ENCODE measurements at places on chromosomes 1 and 21. TPM values are rescaled to one million over a fixed set of nuclear protein-coding genes. Genes with fewer than 3 reads are reported as not detected.
A peak's percentile ranks its signal among the peaks of the same experiment; 100 is the strongest.

GBP2 gene
- total RNA-seq = 0.54 TPM

FCER1G gene
- total RNA-seq = 3.8 TPM

DNA sequence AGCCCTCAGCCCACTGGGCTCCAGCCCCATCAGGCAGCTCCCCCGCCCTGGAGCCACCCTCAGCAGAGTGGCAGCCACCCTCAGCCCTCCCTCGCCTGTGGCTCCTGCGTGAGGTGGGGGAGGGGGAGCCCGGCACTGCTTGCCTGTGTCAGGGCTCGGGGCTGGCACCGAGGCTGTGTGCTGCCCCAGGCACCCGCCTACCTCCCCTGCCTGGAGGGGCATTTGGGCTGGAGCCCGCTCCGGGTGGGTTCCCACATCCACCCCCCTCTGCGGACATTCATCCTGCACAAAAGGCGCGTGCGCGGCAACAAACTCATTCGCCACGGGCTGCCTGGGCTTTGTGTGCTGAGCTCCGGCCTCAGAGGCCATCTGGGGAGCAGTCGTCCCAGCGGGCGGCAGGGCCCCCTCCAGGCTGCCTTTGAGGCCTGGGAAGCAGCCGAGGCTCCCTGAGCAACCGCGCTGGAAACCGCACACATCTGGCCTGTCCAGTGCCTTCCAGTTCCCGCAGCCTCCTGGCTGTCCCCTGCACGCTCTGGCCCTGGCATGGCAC is 12.6 kb upstream of the TNFRSF14 start:
- DNase-seq = no peak

DNA sequence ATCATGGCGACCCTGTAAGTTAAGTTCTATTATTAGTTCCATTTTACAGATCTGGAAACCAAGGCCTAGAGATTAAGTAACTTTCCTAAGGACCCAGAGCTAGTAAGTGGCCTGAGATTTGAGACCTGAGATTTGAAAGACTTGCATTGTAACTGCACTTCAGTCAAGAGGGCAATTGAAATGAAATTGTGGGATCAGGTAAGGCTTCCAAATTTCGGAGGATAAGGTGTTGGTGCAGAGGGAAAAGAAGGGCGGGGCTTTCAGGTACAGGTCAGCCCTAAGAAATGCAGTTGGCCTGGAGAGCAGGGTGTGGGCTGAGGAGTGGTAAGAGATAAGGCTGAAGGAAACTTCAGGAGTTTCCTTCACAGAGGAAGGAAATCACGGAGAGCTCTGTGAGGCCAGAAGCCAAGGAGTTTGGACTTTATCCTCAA is 51.1 kb downstream of the SLC16A1 start:
- DNase-seq = no peak

DNA sequence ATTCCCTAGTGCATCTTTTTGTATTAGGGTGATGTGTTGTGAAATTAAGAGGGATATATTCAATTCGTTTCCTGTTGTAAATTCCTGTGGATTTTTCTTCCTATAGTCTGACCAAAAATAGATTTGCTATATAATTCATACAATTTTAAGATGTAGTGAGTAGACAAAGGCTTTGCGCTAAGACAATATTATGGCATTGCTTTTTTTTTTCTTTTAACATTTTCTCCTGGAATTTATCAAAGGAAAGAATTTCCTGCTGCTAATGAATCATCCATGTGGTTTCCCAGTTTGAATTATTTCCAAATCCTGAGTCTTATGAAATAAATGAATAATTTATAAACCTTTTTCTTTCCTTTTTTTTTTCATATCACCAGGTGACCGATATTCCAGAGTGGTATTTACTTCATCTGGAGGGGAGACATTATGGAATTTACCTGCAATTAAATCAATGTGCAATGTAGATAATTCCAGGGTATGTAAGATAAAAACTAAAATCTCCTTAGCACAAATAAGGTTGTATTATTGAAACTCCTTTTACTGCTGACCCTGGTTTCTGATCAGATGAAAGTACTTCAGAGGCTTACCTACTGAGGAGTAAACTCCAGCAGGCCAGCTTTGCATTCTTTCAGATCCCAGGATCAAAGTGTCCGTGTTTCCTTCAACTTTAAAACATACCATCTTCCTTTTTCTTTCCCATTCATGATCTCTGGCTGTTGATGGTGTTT is 148.4 kb downstream of the TLR5 start:
- no peak for DNase-seq

DNA sequence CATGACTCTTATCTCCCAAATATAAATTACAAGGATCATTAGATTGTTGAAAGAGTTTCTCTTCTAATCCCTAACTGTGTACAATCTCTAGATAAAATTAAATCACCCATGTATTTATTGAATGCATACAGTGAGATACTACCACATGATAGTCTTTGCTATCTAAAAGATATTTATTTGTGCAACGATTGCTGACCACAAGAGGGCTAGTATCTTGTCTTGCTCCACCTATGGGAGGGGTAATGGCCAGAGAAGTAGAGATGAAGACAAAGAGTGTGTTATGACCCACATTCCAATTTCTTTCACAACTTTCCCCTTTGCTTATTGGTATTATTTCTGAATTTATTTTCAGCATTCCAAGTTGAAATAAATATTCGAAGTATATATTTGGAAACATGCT is 13.7 kb downstream of the PYHIN1 start:
- DNase-seq = no peak

DNA sequence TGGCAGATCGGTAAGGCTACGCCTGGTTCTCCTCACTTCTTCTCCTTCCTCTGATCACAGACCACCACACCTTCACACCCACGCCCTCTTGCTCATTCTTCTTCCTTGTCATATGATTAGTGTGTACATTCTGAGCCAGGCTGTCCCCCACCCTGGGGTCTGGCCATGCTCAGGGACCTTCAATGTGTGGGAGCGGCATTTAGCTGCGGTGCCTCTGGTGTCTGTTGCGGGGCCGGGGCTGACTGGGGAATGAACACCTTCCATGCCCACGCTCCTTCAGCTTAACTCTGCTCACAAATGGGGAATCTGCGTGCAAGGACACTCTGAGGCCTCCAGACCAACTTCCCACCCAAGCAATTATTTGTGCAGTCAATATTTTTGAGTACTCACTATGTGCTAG is 29.4 kb downstream of the QSOX1 start:
- no peak for DNase-seq

DNA sequence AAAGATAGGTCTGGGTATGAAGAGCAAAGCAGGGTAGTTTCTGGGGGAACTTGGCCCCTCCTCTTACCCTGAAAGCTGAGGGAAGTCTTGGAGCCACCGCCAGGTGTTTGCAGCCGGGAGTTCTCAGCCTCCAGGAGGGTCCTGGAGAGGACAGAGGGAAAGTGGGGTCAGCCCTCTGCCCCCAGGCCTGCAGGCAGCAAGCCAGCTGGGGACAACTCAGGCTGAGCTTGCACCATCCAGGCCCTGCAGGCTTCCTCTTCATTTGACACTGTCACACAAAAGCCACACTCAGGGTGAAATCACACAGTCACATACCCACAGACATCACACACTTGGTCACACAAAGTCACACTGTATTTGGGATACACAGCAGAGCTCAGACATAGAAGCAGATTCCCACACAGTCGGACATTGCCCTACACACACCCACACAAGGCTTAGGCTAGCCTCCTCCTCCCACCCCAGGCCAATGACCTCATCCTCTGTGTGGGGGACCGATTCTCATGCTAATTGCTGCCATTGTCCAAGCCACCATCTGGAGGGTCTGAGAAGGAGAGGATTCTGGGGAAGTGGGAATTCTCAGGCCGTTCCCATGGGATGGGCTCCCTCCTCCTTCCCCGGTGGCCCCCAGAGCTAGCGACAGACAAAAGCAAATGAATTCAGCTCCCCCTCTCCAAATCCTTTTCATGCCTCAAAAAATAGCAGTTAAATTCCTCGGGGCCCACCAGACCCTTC is 3.7 kb downstream of the NES start:
- peak; percentile 78 for DNase-seq

SLC1A7 gene
- total RNA-seq = not detected

HMGCS2 gene
- 0.64 TPM for total RNA-seq

RAB7B gene
- 0.54 TPM for total RNA-seq

- DNase-seq = no peak
These were observed 120.6 kb downstream of the ADGRL2 start for GRCh38 chr1:81921344-81921743.

GRCh38 chr1:174911606-174912005 is 88.1 kb upstream of the CACYBP start:
- no peak for DNase-seq

DNA sequence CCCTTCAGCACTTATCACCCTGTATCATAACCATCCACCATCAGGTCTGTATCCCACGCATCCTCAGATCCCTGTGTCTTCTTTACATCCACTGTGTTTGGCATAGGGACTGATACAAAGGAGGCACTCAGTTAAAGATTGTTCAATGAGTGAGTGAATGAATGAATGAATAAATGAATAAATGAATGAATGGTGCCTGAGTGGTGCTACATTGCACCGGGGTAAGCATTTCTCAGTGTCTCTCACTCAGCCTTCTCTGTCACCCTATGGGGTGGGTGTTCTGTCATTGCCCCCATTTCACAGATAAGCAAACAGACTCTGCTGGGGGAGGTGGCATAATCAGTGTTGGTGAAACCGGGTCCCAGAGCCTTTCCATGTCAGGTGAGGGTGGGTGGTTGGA is 56.6 kb upstream of the ID3 start:
- DNase-seq = no peak

- DNase-seq = no peak
These were observed 104.5 kb upstream of the AJAP1 start for GRCh38 chr1:4549930-4550329.

LCK gene
- total RNA-seq = 0.64 TPM

DNA sequence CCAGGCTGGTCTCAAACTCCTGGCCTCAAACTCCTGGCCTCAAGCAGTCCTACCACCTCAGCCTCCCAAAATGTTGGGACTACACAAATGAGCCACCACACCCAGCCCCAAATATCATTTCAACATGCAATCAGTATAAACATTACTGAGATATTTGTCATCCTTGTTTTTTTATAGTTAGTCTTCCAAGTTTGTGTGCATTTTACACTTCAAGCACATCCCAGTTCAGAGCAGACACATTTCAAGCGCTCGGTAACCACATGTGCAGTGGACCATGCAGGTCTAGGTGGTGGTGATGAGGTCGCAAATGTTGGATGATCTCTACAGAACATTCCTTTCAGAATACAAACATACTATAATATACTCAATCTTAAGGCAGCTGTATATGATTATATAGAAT is 23.8 kb upstream of the APP start:
- DNase-seq = no peak

LAPTM5 gene
- 7.8 TPM for total RNA-seq

GRCh38 chr21:14523234-14523633 is 22.9 kb downstream of the SAMSN1 start:
- DNase-seq = no peak

Measured in cerebellum (tissue), 4 donors.